ENCODE measurements at places on chromosomes 7 and 10.

- no peak for ATAC-seq
These were observed 18.7 kb downstream of the MIOS start for GRCh38 chr7:7585241-7585928.

DNA sequence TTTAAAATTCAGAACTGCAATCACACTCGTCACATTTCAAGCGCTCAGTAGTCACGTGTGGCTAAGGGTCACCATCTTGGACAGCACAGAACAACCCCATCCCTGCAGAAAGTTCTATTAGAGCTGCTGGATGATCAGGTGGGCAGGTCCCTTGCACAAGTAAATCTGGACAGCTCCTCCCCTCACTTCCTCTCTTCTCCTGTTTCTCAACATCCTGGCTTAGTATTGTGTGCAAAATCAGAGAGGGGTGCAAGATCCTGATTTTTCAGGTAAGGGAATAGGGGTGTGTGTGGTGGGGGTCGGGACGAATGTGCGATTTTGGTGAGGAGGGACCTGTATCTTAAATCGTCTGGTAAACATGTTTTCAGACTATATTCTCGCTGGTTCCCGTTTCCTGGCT is at the start of gene GIMAP4:
Gene GIMAP4 (plus strand): TSS at position 222 of the 400 bp plus-strand sequence. CDS start 2,512 bp downstream, outside the sequence.
- ATAC-seq, result peak; percentile 39

DNA sequence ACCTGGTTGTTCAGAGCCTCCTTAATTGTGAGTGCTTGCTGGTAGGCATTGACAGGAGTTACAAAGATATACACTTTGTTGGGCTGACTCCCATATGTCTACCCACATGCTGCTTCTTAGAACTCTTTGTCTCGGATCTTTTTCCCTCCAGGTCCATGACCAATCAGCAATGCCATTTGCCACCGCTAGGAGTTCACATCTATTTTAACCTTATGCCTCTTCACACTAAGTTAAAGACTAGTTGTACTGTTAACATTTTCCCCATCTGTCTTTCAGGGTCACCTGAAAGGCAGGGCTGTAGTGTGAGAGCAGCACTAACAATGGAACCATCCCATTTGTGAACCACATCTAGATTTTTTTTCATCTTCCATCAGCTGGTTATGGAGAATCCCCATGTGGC is 226.7 kb upstream of the NPY start:
- no peak for ATAC-seq

DNA sequence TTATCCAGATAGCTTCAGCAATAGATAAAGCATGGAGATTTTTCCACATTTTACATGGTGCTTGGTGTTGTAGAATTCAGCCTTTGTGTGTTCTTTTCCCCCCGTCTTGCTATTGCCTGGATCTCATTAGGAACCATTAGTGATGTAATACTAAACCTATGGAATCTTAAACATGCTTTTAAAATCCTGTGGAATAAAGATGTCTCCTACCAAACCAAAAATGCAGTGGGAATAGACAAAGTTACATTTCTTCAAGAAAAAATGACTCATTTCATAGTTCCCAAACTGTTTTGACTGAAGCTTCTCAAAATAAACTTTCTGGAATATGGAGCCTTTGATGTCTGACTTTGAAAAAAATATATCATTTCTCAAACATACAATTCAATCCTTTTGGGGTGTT is 44.0 kb downstream of the CALD1 start:
- ATAC-seq, result no peak

- no peak for ATAC-seq
These were observed 162.1 kb downstream of the DIP2C start for GRCh38 chr10:527416-527815.

DNA sequence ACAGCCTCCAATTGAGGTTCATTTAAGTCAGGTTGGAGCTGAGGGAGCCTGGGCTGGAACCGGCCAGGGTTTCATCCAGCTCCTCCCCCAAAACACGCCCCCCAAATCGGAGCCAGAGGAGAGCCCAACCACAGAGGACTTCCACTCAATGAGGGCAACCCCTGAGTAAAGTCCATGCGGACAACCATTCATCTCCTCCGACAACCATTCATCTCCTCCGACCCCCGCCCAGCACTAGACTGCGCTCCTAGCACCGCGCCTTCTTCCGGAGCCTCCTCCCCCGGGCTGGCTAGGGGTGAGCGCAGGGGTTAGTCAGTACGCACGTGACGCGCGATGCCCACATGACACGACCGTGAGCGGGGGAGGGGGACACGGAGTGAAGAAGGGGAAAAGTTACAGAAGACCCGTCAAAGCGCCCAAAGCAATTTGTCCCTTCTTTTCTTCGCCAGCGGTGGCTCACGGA is 1.4 kb downstream of the MAGI2 start:
- peak; percentile 61 for ATAC-seq

GRCh38 chr10:836782-837181 is 94.7 kb downstream of the LARP4B start:
- no peak for ATAC-seq

GRCh38 chr10:13376746-13377145 is 28.7 kb upstream of the SEPHS1 start:
- ATAC-seq, result no peak

DNA sequence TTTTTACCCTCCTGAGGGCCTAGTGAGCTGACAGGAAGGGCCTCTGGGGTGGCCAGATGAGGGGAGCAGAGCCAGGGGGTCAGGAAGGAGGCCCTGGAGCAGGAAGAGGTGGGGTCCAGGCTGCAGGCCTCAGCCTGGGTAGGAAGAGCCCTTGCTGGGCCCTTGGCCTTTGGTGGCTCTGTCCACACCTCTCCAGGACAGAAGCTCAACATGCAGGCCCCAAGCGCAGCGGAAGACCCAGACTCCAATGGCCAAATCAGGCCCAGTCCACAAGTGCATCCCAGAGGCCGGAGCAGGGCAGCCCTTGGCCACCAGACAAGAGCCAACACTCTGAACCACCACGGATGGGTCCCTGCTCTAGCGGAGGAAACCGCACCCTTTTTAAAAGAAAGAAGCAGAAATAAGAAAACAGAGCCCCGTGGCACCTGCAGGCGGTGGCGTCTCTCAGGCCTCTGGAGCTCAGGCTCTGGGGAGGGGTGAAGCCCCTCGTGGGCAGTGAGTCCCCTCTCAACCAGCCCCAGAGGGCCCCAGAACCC is 52.8 kb downstream of the FOXL3 start:
- no peak for ATAC-seq

DNA sequence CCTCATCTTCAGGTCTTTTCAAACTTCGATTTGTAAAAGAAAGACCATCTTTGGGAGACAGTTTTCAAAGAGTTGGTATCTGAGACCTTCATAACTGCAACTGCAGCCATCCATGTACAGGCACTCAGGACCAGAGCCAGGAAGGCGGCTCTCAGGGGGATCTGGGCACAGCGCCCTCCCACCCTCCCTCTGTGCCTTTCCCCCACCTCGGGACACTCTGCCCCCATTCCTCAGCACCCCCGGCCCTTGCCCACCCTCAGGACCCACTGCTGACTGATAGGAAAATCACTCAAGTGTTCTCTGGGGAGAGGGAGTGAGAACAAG is 143.6 kb downstream of the CUBN start:
- no peak for ATAC-seq

DNA sequence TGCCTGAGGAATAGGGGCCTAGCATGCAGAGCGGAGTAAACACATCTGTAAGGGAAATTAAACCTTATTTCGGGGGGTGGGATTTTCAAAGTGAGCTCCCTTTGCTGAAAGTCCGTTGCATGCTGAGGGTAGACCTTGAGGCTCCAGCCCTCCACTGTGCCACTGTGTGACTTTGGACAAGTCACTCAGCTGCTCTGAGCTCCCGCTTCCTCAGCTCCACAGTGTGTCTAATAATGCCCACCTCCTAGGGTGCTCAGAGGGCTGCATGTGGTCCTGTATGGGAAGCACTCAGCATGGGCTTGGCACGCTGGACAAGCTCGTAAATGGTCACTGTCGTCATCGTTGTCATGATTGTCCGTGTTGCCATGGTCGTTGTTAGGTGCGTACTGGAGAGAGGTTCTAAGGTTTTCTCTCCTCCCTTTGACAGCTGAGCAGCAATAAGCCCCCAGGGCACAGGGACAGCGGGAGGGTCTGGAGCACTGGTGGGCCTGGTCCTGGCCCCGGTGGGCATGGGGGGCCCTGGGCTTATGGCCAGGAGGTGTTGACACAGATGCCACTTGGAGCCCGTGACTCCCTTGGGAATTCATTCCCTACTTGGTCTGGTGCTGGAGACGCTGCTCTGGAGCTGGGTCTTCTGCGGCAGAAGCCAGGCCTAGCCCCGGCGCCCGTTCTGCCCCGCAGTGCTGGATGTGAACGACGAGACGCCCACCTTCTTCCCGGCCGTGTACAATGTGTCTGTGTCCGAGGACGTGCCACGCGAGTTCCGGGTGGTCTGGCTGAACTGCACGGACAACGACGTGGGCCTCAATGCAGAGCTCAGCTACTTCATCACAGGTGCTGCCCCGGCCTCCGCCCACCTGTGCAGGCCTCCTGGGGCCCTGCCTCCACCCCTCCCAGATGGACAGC is 13.1 kb downstream of the C10orf105 start:
- no peak for ATAC-seq

GRCh38 chr10:129021594-129022304 is 445.3 kb upstream of the MGMT start:
- no peak for ATAC-seq

- no peak for ATAC-seq
These were observed 78.0 kb upstream of the ANKRD1 start for GRCh38 chr10:90998733-90999511.

GRCh38 chr10:105785721-105786120 is 1144.6 kb downstream of the SORCS3 start:
- ATAC-seq, result no peak

DNA sequence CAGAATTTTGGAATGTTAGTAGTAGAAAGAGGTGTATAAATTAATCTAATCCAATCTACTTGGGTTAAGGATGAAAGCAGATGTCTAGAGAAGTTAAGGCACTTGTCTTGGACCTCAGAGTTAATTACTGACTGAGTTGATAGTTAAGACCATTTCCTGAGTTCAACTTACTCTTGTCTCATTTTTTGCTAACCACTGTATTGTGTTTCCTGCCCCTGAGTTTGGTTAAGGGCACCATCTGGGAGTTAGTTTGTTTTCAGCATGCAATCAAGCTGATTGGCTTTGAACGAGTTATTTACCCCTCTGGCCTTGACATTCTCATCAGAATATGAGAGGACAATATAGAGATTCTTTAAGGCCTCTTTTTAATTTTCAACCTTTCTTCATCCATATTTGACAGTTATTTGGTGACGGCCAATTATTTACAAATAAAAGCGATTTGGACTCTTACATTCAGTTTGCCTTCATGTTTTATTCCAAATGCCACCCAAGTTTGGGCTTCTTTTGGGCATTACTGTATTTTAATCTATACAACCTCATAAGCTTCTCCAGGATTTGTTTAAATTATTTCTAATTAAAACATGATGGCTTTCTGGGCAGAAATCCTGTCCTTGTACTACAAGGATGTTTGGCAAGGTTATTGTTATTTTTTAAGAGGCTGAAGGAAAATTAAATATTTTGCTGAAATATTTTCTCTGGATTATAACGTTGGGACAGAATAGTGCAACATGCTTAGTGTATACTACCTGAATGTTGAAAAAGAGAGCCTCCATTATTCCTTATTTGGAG is 225.0 kb downstream of the CACNB2 start:
- ATAC-seq, result no peak

- no peak for ATAC-seq
These were observed 93.7 kb downstream of the ELAPOR2 start for GRCh38 chr7:86965727-86966120.

- no peak for ATAC-seq
These were observed 5.9 kb upstream of the HERPUD2 start for GRCh38 chr7:35700865-35701264.

- no peak for ATAC-seq
These were observed 75.4 kb upstream of the HABP2 start for GRCh38 chr10:113477451-113477850.

DNA sequence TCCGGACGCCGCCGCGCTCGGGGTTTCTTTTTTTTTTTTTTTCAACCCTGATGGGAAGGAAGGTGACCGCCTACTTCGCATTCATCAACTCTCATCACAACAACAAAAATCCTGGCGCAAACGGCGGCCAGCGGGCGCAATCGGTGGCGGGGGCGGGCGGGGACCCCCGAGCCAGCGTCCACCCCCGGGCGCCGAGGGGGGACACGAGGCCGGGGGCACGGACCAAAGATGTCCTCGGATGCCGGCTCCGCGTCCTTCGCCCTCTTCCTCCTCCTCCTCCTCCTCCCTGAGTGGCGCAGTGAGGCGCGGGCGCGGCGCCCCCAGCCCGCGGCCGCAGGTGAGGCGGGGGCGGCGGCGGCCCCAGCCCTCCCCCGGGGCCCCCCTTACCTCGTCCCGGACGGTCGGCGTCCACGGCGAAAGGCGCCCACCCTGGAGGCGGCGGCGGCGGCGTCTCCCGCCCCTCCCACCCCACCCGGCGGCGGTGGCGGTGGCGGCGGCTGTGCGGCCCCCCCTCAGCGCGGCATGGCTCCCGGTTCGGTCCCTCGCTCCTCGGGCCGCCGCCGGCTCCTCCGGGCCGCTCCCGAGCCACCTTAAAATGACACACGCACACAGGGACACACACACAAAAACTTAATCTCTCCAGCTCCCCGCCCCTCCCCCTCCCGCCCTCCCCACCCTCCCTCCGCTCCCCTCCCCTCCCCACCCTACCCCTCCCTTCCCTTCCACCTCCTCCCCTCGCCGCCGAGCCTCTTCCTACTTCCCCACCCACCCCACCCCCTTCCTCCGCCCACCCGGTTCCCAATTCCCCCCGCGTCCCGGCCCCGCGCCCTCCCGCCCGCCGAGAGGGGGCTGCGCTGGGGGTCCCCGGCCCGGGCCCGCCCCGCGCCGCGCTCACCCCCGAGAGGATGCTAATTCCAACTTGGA is at the start of gene CTBP2:
Gene CTBP2 (minus strand): TSS at position 632 of the 924 bp plus-strand sequence.
- no peak for ATAC-seq

DNA sequence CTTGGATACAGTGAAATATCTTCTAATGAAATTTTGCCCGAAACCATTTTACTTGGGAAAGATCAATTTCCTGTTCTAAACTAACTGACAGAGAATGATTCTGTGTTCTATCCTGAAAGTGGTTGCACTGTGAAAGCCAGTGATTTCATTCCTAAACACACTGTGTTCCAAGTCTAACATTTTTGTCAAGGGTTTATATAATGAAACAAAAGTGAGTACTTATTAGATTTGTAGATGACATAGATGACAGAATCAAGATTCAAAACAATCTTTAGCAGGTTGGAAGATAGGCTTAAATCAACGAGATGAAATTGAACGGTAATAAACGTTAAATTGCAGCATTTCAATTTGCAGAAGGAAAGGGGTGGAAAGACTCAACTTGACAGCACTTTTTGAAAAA is 13.3 kb downstream of the KAT6B start:
- no peak for ATAC-seq

GRCh38 chr7:86653919-86654659 is 10.4 kb downstream of the GRM3 start:
- no peak for ATAC-seq

- ATAC-seq, result no peak
These were observed 48.0 kb downstream of the POLR3A start for GRCh38 chr10:77981281-77981680.

DNA sequence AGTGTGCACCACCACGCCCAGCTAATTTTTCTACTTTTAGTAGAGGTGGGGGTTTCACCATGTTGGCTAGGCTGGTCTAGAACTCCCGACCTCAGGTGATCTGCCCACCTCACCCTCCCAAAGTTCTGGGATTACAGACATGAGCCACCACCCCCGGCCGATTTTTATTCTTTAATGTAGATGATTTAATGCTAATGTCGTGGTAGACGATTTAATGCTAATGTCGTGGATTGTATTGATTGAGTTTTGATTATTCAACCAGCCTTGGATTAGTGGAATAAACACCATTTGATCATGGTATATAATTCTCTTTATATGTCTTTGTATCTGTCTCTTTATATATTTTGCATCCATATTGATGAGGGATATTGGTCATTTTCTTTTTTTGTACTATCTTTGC is 52.6 kb downstream of the OGDH start:
- no peak for ATAC-seq

Data from activated CD4-positive, CD25-positive, alpha-beta regulatory T cell treated with anti-CD3 and anti-CD28 coated beads, Interleukin-2, amount 50 U/mL, for 24 hours (primary cell).